ENCODE measurements at places on chromosomes 16 and 17.

DNA sequence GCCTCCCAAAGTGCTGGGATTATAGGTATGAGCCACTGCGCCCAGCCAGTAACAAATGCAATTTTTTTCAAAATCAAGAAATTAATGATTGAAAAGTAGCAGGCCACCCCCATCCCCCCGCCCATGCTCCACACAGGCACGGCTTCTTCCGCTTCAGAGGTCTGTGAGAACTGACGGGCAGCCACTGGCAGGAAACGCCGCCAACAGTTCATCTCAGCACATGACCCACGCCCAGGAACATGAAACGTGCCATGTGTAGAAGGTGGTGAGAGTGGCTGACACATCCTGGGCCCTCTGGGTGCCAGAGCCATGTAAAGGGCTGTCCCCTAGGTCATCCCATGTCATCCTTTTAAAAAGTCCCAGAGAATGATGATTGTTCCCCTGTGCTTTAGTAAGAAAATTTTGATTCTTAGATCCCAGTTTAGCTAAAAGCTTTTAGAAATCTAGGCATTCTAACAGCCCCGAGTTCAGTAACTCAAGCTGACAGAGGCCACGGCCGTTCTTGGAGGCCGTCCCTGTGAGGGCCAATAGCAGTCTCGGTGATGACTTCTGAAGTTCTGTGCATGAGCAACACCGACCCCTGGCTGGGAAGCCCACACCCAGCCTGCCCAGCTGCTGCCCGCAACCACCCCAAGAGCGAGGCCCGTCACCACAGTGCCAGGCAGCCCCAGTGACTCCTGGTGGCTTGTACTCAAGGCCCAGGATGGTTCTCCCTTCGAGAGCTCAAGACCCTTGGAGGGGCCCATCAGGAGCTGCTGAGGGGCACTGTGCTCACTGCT is 52.1 kb downstream of the KLHDC4 start:
- DNase-seq: peak; percentile 56

- DNase-seq: no peak
These were observed 22.6 kb upstream of the KIFC3 start for GRCh38 chr16:57824888-57825287.

- no peak for DNase-seq
These were observed 20.8 kb downstream of the SRP68 start for GRCh38 chr17:76051561-76051960.

GRCh38 chr16:85888405-85889331 is 10.3 kb upstream of the IRF8 start:
- DNase-seq: peak; percentile 30

DNA sequence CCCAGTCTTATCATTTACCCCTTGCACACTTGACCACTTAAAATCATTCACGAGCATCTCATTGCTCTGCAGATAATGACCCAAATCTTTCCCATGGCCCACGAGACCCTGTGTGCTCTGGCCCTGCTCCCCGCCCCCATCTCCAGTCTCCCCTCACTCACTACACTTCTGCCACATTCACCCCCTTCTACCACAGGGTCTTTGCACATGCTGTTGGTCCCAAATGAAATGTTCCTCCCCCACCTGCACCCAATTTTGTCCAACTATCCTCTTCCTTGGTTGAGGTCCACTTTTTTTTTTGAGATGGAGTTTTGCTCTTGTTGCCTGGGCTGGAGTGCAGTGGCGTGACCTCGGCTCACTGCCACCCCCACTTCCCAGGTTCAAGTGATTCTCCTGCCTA is 39.2 kb downstream of the CCDC42 start:
- no peak for DNase-seq
